ENCODE measurements at places on chromosomes 5 and 9.

DNA sequence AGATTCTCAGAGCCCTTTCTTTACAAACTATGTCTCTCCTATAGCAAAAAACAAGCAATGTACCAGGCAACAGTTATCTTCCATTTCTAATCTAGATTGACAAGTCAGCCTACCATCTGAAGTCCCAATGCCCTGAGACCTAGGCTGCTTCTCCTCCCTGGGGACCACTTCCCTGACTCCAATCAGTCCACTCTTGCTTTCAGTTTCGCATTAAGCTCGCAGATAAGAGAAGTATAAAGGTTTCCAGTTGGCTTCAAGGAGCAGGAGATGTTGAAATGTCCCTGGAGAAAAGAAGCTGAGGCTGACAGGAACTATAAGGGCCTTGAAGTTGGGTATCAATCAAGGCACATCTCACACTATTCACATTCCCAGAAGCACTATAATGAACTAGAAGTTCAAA, 32.3 kb downstream of the ERP44 start:
- no peak for DNase-seq

DNA sequence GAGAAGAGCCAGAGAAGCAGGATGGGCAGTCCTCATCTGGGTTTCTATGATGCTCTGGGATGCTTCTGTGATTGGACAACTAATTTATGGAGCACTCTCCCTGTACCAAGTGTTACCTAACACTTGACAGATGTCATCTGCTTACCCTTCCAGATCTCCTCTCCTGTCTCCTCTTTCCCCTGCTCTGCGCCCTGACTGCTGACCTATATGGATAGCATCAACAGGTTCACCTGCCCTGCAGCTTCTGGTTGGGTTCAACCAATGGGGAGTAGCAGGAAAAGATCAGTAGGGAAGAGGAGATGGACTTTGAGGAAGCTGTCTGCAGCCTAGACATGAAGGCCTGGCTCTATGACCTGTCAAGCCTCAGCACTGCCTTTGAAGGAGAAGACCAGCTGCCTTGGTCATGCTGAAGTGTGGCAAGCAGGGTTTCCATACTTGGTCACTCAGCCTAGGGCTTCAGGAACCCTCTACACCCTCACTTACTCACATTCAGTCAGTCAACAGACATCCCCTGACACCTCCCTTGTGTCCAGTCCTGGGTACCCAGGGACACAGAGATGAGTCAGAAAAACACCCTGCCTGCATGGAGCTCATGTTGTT, 11.3 kb upstream of the P4HA2 start:
- DNase-seq = no peak

GRCh38 chr5:56291079-56291643, 58.0 kb upstream of the ANKRD55 start:
- no peak for DNase-seq

DNA sequence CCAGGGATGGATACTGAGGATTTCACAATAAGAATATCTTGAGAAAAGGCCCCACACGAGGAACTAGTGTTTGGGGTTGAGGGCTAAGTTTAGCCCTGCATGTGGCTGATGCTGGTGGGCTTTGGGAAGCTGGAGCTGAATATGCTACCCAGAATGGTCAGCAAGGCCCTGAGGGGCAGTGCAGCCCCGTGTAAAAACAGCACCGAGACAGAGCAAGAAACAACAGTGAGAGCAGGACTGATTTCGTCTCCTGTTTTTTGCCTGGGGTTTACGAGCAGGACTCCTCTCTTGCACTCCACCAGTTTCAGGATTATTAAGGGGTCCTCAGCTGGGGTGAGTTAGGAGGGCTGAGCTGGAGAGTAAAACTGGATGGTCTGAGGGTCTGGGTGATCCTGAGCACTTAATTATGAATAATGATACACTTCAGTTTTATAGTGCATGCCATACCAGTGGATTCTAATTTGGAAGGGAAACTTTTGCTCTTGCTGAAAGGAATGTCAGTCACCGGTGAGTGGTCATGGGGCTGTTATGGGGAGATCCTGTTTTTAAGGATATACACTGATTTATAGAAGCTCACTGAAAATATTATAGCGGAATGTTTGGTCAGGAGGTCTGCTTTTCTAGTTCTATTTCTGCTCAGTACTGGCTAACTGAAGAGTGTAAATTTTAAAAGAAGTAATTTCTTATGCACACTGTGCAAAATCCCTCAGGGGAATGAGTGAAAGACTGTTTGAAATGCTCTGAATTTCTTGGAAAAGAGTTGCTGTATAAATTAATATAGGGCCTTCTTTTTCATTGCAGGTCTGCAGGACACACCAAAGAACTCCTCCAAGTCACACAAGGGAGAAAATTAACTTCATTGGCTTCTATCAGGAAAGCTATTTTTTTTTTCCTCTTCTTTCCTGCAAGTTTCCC, 42.7 kb upstream of the NFIB start:
- no peak for DNase-seq

DNA sequence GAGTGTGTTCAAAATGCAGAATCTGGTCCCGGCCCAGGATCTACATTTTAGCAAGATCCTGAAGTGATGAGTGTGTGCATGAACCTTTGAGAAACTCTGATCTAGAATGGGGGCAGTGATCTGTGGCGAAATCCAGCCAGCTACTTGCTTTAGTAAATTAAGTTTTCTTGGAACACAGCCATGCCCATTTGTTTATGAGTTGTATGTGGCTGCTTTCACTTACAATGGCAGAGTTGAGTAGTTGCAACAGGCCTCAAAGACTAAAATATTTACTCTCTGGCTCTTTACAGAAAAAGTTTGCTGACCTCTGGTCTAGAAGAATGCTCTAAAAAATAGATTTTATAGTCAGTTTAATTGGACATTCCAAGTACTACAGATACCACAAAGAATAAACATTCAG, 588.3 kb downstream of the BNC2 start:
- no peak for DNase-seq

DNA sequence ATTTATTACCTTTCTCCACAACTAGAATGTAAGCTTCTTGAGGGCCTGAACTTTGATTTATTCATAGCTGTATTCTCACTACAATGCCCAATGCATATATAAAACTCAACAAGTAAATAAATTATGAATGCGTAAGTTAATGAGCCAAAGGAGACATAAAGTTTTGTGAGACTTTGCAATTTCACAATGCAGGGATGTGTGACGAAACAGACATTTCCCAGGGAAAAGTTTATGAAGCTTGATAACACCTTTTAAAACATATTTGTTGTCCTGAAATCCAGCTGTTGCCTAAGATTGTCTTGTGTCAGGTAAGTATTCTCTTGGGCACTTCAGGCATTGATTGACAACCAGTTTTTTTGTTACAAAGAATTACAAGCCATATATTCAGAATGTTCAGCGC, 800.1 kb downstream of the BRINP1 start:
- DNase-seq = no peak

DNA sequence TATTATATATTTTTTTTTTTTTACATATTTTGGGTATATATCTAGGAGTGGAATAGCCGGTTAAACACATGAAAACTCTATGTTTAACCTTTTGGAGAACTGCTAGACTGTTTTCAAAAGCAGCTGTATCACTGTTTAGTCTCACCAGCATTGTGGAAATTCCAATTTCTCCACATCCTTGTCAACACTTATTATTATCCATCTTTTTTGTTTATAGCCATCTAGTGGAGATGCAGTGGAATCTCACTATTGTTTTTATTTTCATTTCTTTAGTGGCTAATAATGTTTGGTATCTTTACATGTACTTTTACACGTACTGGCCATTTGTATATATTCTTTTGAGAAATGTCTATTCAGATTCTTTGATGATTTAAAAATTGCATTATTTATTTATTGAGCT, 22.7 kb upstream of the CCDC180 start:
- no peak for DNase-seq

- DNase-seq = no peak
These were observed 476 bp upstream of the DTWD2 start for GRCh38 chr5:118988866-118989180.

GRCh38 chr5:147169901-147170300, 64.9 kb upstream of the STK32A start:
- no peak for DNase-seq

DNA sequence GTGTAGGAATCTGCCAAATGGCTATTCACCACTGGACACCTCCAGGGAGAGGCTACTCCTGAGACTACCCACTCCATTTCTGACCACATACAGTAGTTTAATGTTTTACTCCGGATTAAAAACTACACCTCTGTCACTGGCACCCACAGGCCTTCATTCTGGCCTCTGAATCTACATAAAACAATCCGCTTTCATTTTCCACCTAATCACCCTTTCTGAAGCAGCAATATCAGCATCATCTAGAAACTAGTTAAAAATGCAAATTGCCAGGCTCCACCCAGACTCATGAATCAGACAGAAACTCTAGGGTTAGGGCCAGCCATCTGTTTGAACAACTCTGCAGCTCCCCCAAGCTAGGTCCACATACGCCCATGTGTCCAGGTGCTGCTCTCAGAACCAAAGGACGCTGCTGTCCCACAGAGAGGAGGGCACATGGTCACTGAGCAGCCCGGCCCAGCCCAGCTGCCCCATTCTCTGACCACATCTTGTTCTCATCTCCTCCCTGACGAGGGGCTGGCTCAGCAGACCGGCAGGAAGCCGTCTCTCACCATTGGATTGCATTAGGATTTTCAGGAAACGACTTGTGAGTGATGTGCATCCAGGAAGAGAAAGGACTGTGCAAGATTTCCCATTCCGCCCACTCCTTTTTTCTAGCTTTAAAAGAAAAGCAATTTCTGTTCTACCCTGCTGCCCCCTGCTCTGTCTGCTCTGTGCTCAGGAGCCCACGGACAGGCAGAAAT, 34.7 kb downstream of the ADAM19 start:
- DNase-seq = peak; percentile 77

DNA sequence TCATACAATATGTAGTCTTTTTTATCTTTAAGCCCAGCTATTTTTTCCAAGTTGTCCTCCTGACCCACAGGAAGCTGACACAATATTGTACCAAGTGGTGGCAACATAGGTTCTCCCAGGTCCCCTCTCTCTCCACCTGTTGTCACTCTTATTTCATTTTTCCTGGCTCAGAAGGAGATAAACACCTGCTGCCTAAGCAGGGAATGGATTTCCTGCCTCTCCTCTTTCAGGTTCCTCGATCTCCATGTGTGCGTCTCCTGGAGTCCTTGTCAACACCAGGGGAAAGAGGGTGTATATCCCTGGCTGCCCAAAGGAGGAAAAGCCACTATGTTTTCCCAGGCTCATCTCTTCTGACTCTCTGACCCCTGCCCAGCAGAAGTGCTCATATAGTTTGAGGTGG, 81.8 kb upstream of the KLF9 start:
- DNase-seq = no peak

- DNase-seq = no peak
These were observed 47.9 kb upstream of the FKTN start for GRCh38 chr9:105510024-105510423.

DNA sequence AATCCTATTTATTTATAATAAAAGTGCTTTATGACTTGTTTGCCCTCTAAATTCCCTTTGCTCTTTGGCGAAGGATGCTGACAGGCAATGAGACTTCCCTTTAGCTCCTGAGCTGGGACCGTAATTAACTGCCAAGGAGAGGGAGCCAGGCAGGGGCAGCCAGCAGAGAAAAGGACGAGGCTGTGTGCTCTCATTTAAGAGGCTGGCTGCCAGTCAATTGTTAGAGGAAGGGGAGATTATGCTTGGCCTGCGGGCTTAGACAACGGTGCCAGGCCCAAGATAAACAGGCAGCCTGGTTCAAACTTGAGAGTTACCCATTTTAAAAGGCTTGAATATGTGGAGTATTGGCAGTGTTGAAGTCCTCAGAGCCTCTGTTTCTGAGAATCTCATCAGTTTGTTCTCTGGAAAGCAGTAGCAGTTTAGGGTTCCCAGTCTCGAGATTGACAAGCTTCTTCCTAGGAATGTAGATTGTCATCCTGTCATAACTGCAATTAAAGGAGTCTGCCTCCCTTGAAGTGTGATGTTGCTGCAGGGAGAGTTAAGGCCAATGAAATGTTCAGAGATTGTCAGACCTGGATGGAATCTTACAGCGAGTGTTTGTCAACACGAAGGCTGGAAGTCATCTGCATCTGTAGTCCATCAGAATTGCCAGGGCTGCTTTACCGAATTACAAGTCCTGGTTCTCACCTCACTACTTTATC, 113.2 kb downstream of the JAKMIP2 start:
- no peak for DNase-seq

- no peak for DNase-seq
These were observed 3.0 kb upstream of the TMEM210 start for GRCh38 chr9:137174722-137175293.

GRCh38 chr5:170312666-170313065, 15.1 kb upstream of the LCP2 start:
- DNase-seq = no peak

GRCh38 chr5:145495741-145496140, 339.4 kb downstream of the PRELID2 start:
- DNase-seq = no peak

DNA sequence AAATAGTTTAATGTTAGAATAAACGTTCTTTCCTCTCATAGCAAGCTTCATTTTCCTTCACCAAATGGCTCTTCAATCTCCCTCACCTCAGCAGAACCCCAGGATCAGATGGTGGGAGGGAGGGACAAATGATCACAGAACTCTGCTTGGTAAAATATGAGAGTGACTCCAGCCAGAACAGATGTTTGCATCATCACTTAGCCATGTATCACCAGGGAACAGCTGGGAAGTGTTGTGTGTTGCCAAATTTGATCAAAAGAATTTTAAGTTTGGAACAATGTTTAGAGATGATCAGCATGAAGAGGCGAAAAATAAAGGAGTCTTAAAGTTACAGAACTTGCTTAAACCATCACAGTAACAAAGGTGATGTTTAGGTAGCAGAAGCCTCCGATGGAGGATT, 115.7 kb downstream of the FRMD3 start:
- DNase-seq = no peak

DNA sequence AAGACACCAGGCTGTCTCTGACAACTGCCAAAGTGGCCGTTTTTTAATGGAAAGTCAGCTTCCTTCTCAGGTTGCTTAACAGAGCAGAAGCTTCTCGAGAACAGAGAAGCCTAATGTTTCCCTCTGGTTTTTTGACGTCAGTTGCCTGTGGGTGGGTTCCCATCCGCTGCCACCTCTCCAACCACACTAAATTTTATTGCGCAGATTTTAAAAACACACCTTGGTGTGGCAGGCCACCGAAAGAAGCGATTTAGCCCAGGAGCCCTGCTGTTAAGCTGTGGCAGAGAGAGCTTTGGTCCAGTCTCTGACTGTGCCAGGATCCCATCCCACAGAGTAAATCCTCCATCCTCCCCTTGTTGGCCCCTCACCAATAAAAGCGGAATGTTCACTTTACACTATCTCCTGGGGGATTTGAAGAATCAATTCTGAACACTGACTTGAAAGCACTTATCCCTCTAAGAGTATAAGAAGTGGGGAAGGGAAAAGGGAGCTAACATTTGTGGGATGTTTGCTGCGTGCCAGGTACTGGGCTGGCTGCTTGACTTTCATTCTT, 181.6 kb downstream of the AOPEP start:
- no peak for DNase-seq

DNA sequence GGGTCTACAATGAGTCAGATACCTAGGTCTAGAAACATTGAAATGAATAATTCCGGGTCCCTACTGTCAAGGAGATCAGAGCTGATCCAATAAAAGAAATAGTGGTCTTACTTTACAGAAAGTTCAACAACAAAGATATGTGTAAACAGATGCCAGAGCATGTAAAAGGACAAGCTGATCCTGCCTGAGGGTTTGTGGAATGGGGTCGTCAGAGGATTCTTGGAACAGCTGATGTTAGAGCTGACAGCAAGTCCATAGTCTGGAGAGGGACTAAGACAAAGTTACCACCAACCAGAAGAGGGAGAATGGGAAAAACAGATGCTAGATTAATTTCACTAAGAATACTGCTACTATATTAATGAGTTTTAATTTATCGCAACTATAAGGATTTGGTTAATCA, 71.5 kb downstream of the FREM1 start:
- DNase-seq = no peak
